ENCODE measurements at places on chromosomes 16 and 17. TPM values are rescaled to one million over a fixed set of nuclear protein-coding genes. Genes with fewer than 3 reads are reported as not detected.

The NDUFAB1 gene
- 123 TPM for total RNA-seq

The IRF8 gene
- 184 TPM for total RNA-seq

The ICAM2 gene
- total RNA-seq, result 45.2 TPM

The FOXC2 gene
- not detected for total RNA-seq

The RND2 gene
- not detected for total RNA-seq

The CACNG4 gene
- not detected for total RNA-seq

The TEKT5 gene
- total RNA-seq, result not detected

The KCNH6 gene
- total RNA-seq, result not detected

The KLHL10 gene
- 0.12 TPM for total RNA-seq

DNA sequence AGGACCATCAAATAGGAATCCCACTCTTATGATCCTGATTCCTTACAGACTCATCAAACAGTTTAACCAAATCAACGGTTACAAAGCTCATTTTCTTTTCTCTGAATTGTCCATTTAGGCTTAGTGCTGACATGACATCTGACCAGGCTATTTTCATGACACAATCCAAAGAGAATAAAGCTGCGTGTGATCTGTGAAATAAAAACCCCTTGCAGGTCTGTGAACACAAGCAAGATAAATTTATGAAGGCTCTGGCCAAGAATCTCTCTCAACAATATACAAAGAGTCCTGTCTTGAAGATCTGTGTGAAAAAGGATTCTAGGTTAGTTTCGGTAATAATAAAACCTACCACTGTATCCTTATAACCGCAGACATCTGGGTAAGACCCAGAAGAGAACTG lies 22.0 kb downstream of the COG1 start:
- no peak for DNase-seq

- DNase-seq, result no peak
These were observed 66.7 kb downstream of the AP2B1 start for GRCh38 chr17:35653619-35654361.

DNA sequence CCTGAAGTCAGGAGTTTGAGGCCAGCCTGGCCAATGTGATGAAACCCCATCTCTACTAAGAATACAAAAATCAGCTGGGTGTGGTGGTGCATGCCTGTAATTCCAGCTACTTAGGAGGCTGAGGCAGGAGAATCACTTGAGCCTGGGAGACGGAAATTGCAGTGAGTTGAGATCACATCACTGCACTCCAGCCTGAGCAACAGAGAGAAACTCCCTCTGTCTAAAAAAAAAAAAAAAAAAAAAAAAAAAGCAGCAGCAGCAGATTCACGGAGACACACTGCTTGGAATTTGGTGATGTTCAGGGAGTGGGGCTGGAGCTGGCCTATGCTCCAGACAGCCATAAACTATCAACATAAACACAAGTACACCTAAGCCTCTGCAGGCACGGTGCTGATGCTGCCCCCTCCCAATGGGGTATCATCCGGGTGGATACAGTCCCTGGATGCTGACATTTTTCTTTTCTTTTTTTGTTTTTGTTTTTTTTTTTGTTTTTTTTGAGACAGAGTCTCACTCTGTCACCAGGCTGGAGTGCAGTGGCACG lies 39.6 kb upstream of the RHOT1 start:
- no peak for DNase-seq

GRCh38 chr17:65268832-65269231 lies 131.7 kb downstream of the RGS9 start:
- no peak for DNase-seq

DNA sequence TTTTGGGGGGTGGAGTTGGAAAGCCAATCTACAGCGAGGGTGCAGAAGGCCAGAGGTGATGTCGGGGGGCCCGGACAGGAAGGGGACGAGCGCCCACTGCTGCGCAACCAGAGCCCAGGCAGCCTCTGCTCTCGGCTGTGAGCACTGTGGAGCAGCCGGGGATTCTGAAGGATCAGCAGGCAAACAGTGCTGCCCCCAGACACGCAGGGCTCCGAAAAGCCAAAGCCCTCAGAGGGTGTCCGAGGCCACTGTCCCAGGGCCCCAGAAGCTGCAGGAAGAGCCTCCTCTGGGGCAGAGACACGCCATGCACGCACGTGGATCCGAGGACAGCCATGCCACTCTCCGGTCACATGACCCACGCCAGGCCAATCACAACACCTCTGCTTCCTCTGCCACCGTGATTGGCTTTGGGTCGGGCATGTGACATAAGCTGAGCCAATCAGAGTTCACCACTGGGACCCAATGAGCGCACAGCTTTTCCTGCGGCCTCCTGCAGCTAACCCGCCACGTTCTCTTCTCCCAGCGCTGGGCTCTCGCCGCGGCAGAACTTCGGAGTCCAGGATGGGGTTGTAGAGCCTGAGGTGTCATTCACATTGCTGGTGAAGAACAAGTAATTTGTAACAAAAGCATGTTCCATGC lies 40.7 kb downstream of the ACTG1 start:
- no peak for DNase-seq

DNA sequence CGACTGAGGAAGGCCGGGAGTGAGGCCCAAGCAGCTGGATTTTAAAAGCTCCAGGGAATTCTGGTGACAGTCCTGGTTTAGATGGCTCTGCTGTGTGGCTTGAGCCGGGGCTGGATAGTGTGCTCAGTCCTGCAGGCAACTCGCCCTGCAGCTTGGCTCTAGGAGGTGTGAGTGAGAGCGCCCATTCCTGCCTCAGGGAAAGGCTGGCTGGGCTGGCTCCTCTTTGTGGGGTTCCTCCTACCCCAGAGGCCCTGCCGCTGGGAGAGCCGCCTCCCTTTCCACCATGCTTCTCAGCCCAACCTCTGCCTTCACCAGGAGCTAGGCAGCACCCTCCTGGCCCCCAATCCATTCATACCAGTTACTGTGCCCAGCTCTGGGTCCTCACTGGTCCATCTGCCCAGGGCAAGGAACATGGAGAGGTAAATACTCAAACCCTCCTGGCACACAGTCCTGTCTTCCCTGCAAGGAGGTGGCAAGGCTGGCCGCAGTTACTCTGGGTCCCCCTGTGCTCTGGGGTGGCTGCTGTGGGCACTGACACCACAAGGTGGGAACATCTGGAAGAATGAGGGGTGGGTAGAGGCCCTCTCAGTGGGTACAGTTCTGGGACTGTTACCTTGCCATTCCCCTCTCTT lies 47.1 kb downstream of the VAC14 start:
- no peak for DNase-seq

DNA sequence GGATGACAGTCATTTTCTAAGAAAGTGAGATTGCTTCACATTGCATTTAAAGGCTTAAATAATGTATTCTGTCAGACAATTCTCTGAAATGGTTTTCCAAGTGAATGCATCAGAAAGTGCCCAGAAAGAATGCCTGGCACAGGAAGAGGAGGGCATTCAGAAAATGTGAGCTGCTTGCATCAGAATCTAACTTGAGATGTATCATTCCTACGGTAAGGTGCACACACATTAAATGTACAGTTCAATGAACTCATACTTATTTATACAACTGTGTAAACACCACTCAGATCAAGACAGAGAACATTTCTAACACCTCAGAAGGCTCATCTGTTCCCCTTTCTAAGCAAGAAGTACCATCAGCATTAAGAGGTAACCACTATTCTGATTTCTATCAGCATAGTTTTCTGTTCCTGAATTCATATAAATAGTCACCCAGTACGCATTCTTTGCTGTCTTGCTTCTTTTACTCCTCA lies 638.0 kb downstream of the MAF start:
- no peak for DNase-seq

- no peak for DNase-seq
These were observed 3.9 kb downstream of the ANKRD13B start for GRCh38 chr17:29596811-29597210.

GRCh38 chr17:8125947-8126490 lies 2.1 kb upstream of the HES7 start:
- DNase-seq, result peak; percentile 48

GRCh38 chr17:30519707-30520106 lies 42.5 kb downstream of the GOSR1 start:
- no peak for DNase-seq

DNA sequence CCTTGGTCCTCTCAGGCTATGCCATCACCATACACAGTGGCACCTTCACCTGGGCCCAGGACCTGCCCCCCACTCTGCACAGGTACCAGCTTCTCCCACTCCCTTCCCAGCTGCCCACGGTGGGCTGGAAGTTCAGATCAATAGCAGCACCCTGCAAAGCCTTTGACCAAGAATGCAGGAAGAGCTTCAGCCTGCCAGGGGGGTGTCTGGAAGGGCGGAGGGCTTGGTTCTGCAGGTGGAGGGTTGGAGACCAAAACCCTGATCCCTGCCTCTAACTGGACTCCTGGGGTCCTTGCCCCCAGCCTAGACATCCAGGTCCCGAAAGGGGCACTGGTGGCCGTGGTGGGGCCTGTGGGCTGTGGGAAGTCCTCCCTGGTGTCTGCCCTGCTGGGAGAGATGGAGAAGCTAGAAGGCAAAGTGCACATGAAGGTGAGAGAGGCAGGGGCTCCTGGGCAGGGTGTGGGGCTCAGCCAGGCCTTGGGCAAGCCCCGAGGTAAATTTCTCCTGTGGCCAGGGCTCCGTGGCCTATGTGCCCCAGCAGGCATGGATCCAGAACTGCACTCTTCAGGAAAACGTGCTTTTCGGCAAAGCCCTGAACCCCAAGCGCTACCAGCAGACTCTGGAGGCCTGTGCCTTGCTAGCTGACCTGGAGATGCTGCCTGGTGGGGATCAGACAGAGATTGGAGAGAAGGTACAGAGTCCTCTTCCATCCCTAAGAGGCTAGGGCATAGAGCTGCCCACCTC lies 34.3 kb downstream of the ABCC3 start:
- no peak for DNase-seq

GRCh38 chr17:80575057-80575875 lies 30.6 kb downstream of the RPTOR start:
- peak; percentile 98 for DNase-seq

GRCh38 chr17:36507266-36507665 lies 20.8 kb downstream of the ZNHIT3 start:
- no peak for DNase-seq

GRCh38 chr16:4239682-4240175 lies 2.2 kb downstream of the SRL start:
- DNase-seq, result no peak

DNA sequence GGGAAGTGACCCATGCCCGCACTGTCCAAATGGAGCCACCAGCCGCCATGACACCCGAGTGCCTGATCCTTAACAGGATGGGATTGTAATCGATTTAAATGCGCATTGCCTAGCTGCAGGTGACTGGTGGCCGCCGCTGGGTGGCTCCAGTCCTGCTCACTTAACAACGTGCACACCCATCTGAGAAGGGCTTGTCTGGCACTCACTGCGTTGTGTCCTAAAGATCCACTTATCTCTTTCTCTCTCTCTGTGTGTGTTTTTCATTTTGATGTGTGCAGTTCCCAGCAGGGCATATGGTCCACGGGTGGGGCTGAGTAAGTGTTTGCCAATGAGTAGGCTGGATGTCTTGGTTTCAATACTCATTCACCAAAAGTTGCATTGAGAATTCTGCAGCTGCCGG lies 80.6 kb downstream of the IRF8 start:
- DNase-seq, result no peak

DNA sequence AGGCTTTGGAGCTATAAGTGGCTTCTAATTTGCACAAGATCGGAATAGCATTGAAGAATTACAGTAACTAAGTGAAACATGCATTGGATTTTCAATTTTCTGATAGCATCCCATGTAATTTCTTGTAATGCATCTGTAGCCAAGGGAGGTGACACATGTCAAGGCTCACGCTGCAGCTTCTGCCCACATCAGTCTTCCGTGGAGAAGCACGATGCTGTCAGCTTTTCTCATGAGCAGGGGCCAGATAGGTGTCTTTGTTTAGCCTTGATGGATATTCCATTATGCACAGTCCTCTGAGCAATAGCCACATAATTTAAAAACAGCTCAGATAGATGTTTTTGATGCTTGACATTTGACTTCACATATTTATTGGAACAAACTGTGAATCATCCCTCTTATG lies 1046.9 kb upstream of the EEF2KMT start:
- no peak for DNase-seq

- no peak for DNase-seq
These were observed 49.8 kb upstream of the CHMP6 start for GRCh38 chr17:80941743-80942422.

DNA sequence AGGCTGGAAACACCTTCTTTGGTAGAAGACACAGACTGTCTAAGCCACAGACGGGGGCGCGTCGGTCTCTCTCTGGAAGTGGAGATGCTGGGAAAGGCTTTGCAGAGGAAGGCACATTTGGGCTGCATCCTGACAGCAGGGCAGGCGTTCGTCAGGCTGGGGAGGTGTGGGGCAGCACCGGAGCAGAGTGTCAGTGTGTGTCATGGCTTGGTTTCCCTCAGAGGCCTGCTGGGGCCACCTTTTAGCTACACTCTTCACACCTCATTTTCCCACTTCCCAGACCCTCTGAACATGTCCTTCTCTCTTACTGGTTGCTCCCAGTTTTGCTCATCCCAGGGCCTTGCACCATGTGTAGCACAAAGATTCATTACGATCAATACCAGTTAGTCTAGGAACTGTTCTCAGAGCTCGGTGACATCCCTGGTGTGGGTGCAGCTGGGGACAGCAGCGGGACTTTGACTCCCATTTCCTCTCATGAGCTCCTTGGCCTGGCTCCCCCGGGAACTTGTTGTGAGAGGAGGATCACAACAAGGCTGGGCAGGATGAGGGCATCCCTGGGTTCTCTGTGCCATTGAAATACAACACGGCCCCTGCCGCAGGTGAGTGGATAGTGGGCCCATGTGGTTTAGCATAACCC lies 33.1 kb downstream of the SMARCE1 start:
- no peak for DNase-seq

DNA sequence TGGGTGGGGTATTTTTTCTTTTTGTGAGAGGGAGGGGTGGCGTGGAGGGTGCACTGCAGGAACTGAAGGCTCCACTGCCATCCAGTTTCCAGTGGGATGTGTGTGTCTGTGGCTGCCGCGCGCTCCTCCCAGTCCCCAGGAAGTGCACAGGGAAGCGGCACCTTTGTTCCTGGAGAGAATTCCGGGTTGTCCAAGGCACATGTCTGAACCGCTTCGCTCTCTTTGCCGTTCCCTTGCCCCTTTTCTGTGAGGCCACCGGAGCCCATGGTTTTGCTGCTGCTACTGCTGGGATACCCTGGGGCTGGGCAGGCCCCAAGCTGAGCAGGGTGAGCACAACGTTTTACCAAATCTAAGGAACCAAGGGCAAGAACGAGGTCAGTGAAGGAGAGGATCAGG lies 19.5 kb downstream of the ACSF3 start:
- DNase-seq, result peak; percentile 46
